Stimulated activated CD8-positive, alpha-beta memory T cell treated with anti-CD3 and anti-CD28 coated beads, Interleukin-4, amount 100 ng/mL, for 24 hours (primary cell): ENCODE measurements at places on chromosomes 7 and 10.
A peak's percentile ranks its signal among the peaks of the same experiment; 100 is the strongest.

DNA sequence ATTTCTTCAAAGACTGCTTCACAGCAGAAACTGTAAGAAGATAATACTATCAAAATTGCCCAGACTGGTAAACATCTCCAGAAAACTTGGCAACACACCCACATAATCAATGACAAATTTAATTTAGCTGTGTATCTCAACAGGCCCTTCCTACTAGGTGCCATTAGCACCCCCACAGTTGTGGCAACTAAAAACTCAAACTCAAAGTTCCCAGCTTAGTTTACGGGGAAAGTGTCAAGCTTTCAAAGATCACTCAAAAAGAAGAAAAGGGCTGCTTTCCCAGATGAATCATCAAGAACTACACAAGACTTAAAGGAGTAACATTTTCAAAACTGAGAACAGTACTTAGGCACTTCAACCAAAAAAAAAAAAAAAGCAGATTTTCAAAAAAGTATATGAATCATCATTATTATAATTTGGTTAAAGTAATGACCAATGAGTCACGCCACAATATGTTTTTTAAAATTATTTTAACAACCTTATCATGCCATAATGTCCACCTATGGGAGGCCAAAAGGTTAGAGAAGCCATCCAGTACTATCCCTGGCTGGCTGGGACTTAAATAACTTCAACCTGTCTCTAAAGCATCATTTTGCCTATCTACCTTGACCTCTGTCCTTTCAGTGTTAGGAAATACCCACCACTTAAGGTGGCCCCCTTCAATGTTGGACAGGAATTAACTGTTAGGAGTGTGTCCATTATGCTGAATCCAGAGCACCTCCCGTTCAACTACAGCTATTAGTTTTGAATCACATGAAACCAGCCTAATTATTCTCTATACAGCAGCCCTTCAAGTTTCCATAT is 90.8 kb downstream of the ZFAND4 start:
- DNase-seq: no peak

GRCh38 chr10:44799966-44800365 is 111.2 kb upstream of the TMEM72 start:
- no peak for DNase-seq

DNA sequence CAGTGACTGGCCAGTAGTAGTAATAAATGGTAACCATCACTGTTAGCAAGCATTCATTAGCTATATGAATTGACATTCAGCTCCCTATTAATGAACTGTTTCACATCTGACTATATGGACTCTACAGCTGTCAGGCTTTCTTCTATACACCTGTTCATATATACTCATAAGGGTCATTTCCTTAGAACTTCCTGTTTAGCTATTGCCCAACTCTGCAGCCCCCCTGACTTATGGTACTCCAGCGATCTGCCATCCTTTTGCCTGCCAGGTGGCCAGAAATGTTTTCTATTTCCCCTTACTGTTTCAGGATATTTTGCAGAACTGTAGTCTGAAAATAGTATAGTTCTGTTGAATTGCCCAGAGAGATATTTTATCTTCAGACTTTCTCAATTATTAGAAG is 56.6 kb downstream of the TASOR2 start:
- DNase-seq: no peak

GRCh38 chr10:68155615-68156210 is 46.4 kb downstream of the MYPN start:
- no peak for DNase-seq

GRCh38 chr7:93563584-93563983 is 10.9 kb downstream of the CALCR start:
- DNase-seq: no peak

GRCh38 chr10:74750848-74751274 is 75.5 kb upstream of the KAT6B start:
- peak; percentile 12 for DNase-seq
